ENCODE measurements at places on chromosomes 16 and 17.

DNA sequence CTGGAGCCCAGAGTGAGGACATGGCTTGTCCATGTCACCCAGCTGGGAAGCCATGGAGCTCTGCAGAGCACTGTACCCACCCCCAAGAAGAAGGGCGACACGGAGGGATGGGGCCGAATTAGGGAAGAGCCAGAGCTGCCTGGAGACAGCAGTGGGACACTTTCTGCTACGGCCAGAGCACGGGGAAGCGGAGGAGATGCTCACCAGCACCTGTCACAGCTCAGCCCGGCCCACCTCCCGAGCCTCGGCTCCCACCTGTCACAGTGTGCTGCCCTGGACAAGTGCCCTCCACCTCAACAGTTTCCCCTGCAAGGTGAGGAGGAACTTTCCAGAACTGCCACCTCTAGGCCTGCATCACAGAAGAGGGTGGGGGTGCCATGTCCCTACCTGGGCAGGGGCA lies 36.4 kb downstream of the PEMT start:
- DNase-seq: no peak

DNA sequence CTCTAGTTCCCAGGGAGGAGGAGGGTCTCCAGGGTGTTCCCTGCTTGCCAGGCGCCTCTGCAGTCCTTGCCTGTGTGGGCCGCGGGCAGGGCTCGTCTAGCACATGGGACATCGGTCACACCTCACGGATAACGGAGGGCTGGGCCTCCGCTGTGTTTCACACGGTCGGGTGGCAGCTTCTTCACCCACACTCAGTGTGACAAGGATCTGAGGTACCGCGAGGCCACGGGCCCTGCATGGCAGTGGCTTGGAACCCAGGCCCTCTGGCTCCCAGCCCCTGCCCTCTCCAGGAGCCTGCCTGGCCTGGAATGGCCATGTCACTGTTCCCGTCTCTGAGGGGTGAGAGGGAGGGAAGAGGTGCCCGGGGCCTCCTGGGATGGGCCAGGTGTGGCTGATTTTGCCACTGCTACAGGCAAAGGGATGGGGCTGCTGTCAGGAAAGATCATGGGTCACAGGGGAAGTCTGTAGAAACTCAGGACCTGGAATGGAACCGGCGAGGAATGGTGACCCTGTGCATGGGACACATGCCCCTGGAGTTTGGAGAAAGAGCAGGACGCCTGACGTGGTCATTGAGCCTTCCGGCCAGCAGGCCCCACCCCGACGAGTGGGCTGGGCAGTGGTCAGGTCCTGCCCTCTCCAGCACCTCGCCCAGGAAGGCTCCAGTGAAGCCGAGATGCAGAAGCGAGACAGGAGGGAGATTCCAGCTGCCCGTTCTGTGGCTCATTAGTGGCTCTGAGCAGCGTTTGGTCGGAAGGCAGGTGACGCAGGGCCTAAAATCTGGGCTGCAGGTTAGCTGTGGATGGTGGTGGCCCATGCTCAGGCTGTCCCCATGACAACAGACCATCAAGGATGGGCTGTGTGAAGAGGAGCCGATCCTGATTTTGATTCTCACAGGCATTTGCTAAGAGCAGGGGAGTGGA lies 76.5 kb upstream of the GSE1 start:
- no peak for DNase-seq

- no peak for DNase-seq
Measured at GRCh38 chr16:87496447-87496801, 3.6 kb upstream of the ZCCHC14 start.

DNA sequence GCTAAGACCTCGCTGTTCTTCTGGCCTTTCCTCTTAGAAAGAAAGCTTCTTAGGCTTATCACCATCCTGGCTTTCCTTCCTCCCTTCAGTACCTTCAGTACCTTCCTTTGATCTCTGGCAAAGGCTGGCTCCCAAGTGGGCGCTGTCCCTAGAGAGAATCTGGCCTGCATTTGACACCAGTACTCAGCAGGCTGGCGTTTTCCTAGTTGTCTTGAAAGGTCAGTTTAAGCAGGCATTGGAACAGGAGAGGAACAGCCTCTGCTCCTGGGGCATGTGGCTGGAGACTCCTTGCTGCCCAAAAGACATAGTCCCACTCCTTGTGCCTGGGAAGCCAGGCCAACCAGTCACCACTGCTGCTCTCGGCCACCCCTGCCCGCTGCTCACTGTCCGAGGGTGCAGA lies 34.1 kb downstream of the TMEM238L start:
- no peak for DNase-seq

DNA sequence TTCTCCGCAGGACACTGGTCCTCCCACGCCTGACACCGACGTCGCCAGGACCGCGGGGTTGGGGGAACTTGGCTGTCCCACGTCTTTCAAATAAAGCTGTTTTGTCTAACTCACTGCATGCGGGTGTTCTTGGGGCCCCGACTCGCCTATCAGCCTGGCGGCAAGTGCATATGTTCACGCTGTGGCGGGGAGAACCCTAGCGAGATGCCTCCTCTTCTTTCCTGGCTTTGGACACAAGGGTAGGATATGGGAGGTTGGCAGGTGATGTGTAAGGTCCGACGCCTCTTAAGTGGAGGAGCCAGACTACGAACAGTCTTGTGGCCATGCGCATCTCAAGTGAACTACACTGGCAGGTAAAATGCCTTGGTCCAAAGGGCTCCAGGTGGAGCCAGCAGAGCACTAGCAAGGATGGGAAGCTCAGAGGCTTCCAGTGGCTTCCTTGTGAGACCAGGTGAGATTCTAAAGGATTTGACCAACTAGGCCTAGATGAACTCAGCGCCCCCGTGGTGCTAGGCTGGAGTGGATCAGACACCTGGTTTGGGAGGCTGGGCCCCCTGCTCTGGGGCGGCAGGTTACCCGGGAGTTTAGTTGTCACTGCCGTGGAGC lies 873 bp upstream of the RPS2 start:
- DNase-seq: no peak

DNA sequence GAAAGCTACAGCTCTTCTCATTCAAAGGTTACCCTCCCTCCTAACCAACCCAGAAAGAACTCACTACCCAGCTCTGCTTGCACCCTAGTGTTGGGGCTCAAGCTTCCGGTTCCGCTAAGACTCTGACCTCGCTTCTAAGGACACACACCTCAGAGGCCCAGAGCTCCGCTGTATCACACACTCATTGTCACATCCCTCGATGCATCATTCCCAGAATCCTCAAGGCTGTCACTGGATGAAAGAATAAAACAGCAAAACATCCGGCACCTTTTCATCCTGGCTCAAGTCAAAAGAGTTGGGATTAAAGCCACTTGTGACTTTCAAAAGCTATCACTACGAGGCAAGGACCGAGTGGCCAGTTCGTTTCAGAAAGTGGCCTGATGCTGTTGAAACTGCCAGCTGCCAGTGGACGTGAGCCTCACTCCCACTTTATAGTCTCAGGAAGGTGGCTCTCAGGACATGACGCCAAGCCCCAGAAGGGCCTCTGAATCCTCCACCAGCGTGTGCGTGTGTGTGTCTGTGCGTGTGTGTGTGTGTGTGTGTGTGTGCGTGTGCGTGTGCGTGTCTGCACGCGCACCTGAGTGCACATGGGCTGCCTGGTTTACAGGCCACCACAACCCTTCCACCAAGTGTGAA lies 29.0 kb downstream of the ZFHX3 start:
- no peak for DNase-seq

DNA sequence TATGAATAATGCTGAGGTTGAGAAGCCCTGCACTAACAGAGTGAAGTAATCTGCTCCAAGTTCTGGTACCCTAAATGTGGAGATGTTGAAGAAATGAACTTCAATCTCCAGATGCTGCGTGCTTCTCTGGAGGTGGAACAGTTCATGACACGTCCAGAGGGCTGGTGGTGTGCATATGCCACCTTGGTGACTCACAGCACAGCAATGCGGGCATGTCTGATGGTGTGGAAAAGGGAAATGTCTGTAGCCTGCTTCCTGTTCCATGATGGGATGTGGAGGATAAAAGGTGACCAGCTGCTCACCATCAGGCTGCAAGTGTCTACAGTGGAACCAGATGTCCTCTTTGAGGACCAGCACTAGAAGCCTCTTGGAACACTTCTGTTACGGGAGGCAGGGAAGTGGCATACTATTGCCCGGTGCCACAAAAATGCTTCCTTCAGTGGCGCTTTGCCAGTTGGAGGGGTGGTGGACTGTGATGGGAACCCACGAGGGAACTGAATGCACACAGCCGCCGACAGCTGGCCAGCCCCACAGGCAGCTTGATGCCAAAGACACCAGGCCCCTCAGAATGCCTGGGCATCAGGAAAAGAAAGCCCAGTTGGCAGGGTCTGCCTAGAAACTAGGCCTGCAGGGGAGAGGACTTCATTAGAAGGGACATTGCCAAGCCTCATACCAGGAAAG lies 19.9 kb downstream of the SNX11 start:
- DNase-seq: peak; percentile 93

- no peak for DNase-seq
Measured at GRCh38 chr17:14157822-14158221, 78.8 kb downstream of the CDRT15 start.

- no peak for DNase-seq
Measured at GRCh38 chr17:19738073-19738449, 10.0 kb downstream of the ALDH3A1 start.

- no peak for DNase-seq
Measured at GRCh38 chr16:50036426-50036825, 11.4 kb downstream of the CNEP1R1 start.
